ENCODE measurements at places on chromosomes 11 and 22.

DNA sequence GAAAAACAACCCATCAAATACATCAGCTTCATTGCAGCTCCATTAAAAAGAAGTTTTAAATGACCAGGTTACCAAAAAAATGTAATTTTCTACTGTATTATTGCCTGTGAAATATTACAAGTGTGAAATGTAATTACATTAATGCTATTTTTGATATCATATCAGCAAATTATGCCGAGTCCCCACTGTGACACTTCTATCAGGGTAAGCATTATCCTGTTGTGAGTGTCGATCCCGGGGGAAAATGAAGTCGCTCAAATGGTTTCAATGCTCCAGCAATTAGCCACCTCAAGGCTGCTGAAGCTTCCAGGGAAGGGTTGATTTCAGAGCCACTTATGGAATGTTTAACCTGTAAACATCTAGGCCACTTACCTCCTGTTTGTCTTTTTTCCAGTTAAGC, 70.4 kb downstream of the RCN1 start:
- DNase-seq, result no peak

GRCh38 chr22:33678523-33678922, 241.8 kb downstream of the LARGE1 start:
- DNase-seq, result no peak

GRCh38 chr11:4644233-4644632, 451 bp downstream of the OR51E1 start:
- DNase-seq, result no peak

- no peak for DNase-seq
These were observed 32.3 kb upstream of the OR56A1 start for GRCh38 chr11:6062691-6063358.

DNA sequence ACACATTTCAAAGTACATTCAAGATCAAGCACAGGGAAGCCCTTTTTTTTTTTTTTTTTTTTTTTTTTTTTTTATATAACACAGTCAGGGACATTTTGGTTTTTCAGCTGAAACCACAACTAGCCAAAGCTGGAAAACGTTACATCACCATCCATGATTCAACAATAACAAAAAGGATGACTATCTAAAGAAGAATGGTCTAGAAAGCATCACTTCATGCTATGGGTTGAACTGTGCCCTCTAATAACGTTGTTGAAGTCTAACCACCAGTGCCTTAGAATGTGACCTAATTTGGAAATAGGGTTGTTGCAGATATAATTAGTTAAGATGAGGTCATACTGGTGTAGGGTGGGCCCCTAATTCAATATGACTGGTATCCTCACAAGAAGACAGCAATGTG, 46.6 kb downstream of the MTMR2 start:
- no peak for DNase-seq
